ENCODE measurements at places on chromosomes 3 and 15. TPM values are rescaled to one million over a fixed set of nuclear protein-coding genes. Genes with fewer than 3 reads are reported as not detected.

DNA sequence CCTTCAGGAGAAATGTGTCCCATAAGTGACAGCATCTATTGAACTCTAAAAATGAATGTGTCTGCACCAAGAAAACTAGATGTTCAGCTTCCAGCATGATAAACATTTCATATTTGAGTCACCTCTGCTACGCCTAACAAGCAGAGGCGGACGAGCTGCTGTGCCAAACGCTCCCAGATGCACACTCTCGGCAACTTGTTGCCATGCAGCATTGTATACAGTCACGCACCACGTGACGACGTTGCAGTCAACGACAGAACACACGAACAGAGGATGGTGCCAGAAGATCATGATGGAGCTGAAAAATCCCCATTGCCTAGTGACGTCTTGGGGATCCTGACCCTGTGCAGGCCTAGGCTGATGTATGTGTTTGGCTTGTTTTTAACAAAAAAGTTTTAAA is 137.5 kb downstream of the XXYLT1 start:
- peak; percentile 31 for DNase-seq

- no peak for DNase-seq
Observed at GRCh38 chr15:99717161-99718009, 15.9 kb downstream of the LYSMD4 start.

- no peak for DNase-seq
Observed at GRCh38 chr15:87632364-87632763, 624.2 kb downstream of the NTRK3 start.

DNA sequence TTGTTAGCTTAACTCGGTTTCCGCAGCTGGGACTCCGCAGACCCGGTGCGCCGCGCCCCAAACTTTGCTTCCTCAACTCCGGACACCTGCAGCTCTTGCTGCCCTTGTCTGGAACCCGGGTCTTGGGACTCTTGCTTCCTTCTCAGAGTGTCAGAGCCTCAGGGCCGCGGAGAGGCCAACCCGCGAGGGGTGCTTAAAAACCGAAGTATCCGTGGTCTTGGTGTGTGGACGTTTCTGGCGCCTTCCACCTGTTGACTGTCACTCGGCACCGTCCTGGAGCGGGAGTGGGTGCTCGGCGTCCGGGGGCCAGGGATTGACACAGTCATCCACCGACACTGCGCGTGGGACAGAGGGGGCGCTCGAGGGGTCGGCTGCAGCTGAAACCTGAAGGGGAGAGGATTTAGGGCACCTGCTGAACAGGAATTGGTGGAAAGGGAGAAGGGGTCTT is 386 bp downstream of the SQOR start:
- no peak for DNase-seq

GRCh38 chr15:88342666-88343065 is 86.1 kb upstream of the NTRK3 start:
- no peak for DNase-seq

- DNase-seq, result no peak
Observed at GRCh38 chr3:32705232-32705631, 20.2 kb downstream of the CNOT10 start.

Gene TMEM207
- total RNA-seq, result not detected

All from occipital lobe (tissue), 3 donors.